CD8-positive, alpha-beta T cell (primary cell): ENCODE measurements at places on chromosomes 7 and 10.

GRCh38 chr10:129658376-129659072 is 191.5 kb downstream of the MGMT start:
- no peak for DNase-seq

DNA sequence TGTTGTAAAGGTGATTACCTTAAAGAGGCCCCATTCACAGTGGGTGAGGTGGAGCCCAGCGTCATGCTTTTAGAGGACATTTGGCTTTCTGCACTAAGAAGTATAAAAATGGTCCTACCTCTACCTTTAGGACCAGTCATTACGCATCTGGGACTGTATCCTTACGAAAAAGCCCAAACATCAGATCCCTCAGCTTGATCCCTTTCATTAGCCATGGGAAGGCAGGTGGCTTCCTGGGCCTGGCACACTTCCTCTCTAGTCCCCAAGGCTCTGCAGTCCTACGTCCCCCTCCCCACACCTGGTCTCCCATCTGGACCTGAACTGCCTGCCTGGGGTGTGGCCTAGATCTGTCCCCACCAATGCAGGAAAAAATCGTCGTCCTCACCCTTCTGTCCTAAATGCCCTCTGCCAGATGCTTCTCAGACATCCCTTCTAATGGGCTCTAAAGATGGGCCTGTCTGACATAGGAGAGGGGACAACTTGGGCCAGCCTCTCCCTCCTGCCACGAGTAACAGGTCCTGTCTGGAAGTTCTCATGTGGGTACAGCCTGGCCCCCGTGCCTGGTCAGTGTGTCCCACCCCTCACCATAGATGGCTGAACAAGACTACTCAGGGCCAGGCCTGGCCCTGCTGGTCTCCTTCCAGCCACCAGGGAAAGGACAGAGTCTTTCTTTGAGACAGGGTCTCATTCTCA is 11.8 kb upstream of the SLC18A3 start:
- no peak for DNase-seq

DNA sequence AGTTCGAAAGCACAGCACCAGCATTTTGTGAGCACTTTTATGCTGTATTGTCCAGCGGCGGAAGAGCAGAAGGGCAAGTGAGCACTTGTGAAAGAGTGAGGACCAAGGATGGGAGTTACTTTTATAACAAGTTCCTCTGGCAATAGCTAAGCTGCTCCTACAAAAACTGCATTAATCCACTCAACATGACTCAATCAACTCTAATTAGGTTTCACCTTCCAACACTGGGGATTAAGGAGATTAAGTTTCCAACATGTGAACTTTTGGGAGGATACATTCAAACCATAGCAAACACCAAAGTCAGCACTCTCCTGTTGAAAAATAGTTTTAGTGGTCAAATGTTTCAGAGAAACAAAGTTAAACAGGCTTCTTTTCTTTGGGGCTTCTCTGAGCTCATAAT is 844.5 kb downstream of the REEP3 start:
- no peak for DNase-seq

DNA sequence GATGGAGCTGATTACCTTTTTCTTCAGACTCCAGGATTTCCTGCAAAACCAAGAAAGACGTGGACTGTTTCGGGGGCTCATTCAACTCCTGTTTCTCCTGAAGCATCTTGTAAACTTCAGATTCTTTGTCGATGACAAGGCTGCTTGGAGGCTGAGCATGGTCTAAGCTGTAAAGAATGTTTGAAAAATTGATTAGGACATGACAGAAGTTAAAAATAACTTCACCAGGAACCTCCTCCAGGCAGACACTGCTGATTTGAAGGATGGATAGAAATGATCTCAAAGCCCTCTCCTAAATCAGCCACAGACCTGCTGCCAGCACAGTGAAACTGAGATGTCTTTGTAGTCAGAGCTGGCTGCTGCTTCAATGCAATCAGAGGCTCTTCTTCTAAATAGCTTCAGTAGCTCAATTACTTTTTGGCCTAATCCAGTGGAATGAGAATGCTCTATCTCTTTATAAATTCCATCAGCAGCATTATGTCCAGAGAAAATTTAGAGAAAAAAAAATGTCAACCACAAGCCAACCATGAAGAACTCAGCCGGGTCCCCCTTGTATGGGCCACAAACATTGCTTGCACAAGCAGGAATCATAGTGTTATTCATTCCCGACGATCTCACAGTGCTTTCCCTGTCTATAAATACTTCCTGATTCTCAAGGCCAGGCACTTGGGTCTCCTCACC is 43.5 kb downstream of the PDLIM1 start:
- no peak for DNase-seq

DNA sequence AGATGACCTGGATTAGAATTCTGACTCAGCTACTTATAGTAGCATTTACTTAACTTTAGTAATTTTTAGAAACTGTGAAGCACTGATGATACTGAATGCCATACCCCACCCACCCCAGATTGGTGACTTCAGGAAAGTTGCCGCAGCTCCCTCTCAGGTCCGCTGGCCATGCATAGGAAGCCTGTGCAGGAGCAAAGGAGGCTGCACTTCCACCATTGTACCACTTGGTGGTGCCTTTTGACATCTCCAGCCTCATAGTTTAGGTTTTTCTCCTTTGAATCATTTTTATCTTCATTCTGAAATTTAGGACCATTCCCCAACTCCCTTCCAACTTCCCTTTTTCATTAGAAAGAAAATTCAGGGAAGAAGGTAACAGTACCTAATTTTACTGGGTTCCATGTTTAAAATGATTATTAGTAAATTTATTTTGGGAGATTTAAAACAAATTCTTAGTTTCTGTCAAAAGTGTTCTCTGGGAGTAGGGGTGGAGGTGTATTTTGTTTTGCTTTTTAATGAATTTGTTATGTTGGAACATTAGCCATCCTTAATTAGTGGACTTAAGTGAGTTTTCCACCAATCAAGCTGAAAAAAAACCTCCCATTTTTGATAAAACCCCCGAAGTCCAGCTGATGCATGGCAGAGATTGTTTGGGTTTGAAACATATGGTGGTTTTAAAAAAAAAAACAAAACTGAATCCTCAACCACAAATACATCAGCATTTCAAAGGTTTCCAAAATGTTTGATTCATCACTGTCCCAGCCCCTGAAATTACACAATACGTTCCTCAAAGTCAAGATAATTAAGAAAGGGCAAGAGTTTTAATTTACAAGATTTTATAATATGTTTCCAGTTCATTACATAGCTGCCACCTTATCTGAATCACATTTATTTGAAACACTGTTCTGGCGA is 109.6 kb downstream of the WNT2 start:
- DNase-seq, result no peak

- DNase-seq, result no peak
Observed at GRCh38 chr10:20473023-20473760, 423.9 kb downstream of the NEBL start.

DNA sequence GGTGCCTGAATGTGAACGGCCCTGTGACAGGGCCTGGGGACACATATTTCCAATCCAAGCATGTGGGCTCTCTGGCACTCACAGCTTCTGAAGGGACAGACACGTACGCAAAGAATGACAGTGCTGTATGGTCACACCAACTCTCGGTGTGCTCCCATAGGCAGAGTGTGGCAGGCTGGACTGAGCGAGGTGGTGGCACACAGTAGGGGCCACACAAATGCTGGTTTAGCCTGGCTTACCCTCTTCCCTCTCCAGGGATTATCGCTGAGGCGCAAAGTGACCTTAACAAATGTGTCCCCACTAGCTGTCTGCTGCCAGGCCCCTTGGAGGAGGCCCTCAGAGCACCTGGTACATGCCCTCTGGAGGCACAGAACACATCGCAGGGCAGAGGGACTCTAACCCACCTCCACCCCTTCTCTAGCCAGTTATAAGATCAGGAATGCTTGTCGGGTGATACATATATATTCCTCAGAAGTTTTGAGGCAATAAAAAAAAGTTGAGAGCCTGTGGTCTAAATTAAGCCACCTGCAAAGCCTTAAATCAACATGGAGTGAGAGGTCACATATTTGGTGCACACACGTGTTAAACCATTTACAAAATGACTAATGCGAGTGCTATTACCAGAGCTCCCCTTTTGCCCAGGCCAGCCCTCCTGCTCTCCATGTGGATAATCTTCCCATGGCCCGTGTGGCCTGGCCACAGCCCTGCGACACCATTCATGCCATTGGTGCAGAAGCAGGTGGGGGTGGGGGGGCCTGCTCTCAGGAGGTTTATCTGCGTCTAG is 262.8 kb upstream of the GRB10 start:
- no peak for DNase-seq

DNA sequence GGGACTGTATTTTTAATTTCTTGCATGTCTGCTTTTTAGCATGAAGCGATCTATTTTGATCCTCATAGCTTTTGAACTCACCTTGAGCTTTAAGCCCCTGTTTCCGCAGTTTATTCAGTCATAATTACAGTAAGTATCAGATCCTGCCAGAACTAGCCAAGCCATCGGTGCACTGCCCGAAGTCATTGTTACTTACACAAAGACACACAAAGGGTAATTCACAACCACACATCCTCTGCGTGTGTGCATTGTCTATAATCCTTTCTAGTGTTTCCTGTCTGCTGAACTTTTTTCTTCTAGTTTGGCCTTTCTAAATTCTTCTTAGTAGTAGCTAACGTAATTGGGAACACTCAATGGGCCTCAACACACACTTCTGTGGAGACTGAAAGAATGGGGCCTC is 133.0 kb downstream of the SFMBT2 start:
- no peak for DNase-seq

GRCh38 chr7:120806669-120807068 is 51.3 kb downstream of the TSPAN12 start:
- no peak for DNase-seq

- DNase-seq, result peak; percentile 45
Observed at GRCh38 chr7:99459087-99459486, 6.9 kb downstream of the ATP5MF start.

DNA sequence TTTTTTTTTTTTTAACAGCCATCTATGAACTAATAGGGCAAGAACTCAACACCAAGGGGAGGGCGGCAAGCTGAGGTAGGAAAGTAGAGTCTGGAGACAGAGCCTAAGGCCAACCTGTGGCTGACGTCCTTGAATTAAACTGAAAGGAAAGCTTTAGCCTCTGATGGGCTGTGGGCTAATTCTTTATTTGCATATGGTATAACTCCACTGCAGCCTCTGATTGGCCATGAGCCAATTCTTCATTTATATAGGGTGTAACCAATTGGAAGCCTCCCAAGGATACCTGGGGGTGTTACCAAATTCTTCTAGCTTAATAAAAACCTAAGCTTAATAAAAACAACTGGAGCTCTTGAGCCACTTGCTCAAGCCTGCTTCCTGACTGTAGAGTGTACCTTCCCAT is 10.3 kb downstream of the TYW1 start:
- no peak for DNase-seq

DNA sequence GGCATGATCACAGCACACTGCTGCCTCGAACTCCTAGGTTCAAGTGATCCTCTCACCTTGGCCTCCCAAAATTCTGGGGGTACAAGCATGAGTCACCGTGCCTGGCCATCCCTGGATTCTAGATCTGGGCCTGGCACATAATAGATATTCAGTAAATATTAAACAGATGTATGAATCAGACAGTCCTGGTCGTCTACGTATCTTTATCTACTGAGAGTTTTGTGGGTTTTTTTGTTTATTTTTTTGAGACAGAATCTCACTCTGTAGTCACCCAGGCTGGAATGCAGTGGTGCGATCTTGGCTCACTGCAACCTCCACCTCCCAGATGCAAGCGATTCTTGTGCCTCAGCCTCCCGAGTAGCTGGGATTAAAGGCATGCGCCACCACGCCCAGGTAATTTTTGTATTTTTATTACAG is 24.3 kb upstream of the ITGB1 start:
- no peak for DNase-seq

GRCh38 chr10:100697070-100697469 is 48.3 kb upstream of the PAX2 start:
- no peak for DNase-seq

DNA sequence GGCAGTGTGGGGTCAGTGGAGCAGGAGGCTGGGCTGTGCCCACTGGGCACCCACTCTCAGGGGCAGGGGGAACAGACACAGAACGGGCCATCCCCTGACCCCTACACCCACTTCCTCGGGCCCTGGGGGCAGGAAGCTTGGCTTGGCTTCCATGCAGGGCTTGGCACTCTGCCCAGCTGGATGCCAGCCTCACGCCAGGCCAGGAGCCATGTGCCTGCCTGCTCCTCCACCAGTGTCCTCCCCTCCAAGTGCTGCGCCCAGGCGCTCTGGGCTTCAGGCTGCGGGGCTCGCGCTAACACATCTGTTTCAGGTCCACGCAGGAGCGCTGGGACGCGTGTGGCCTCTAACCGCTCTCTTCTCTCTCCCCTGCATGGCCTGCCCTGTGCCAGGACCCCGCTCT is 12.7 kb downstream of the LDB3 start:
- DNase-seq, result no peak

GRCh38 chr10:125048094-125048864 is 106.4 kb downstream of the ZRANB1 start:
- DNase-seq, result peak; percentile 40

- DNase-seq, result no peak
Observed at GRCh38 chr7:30922596-30922995, 10.9 kb downstream of the AQP1 start.

DNA sequence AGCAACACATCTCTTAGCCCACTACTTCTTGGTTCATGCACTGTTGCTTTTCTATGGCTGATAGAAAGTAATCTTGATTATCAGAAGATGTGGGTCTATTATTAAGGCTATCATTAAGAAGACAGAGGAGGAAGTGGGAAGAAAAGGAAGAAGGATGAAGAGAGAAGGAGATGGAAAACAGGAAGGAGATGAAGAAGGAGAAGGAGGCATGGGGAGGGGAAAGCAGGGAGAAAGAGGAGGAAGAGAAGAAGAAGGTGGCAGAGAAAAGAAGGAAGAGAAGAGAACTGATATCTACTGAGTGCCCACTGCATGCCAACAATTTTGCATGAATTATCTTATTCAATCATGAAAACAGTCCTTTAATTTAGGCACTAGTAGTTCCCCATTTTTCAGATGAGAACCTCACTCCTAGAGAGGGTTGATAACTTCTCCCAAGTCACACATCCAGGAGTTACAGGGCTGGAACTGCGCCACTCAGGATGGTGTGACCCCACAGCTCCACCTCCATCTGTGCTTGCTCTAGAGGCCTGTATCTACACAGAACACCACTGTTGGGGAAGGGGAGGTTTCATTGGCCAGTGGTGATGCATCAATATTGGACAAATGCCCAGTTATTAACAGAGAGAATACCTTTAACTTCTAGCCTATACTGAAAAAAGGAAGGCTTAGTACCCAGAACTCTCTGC is 147.4 kb downstream of the CXCL12 start:
- no peak for DNase-seq

DNA sequence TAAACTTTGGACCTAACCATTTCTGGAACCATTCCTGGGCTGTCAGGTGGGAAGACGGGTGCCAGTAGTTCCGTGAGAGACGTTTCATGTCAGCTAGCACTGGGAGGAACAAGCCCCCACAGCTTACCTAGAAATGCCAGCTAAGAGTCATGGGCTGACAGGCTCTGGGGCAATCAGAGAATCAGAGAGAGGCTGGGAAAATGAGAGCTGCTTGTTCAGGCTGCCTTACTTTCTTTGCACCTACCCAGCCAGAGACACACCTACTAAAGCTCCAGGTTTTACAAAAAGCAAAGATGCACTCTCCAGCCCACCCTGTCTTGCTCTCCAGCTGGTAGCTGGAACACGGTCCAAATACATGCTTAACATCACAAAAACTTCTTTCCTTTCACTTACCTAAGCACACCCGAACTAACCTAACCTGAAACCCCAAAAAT is 688 bp downstream of the PTN start:
- no peak for DNase-seq

- no peak for DNase-seq
Observed at GRCh38 chr7:102055181-102055976, 231.3 kb upstream of the SH2B2 start.

GRCh38 chr10:119343011-119343601 is 135.7 kb downstream of the GRK5 start:
- DNase-seq, result no peak

- no peak for DNase-seq
Observed at GRCh38 chr7:28853150-28853549, 105.0 kb downstream of the TRIL start.
